ENCODE measurements at places on chromosomes 1 and 21.

DNA sequence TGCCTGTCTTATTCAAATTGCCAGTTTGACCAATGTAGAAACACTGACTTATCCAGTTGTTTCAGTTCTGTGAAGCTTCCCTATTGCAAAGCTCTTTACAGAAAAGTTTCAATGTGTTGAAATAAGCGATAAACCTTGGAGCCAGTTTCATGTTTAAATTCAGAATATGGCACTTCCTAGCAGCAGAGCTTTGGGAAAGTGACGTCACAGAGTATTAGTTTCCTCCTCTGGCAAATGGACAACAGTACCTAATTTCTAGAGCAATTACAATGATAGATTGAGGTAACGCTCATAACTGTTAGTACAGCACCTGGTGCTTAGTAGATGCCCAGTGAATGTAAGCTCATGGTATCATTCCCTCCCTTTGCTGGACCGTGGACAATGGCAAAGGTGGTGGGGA, 527.5 kb upstream of the DAB1 start:
- no peak for DNase-seq

- no peak for DNase-seq
Observed at GRCh38 chr1:22428672-22429071, 23.0 kb upstream of the ZBTB40 start.

DNA sequence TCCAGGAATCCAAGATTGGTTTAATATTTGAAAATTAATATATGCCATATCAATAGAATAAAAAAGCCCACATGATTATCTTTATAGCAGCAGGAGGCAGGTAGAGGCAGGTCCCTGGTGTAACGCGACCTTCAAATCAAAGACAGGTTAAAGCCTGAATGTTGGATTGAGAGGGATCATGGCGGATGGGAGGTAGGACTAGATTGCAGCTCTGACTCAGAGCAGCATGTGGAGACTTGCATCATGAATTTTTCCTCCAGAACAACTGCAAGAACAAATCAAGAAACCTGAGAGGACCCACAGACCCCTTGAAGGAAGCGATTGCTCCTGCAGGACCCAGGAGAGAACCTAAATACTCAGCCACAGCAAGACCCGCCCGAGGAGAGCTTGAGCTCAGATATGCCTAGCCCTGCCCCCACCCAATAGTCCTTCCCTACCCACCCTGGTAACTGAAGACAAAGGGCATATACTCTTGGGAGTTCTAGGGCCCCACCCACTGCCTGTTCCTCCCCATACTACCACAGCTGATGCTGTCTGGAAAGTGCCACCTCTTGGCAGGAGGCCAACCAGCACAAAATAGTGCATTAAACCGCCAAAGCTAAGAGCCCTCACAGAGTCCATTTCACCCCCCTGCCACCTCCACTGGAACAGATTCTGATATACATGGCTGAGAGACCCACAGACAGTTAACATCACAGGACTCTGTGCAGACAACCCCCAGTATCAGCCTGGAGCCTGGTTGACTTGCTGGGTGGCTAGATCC, 19.5 kb downstream of the S100B start:
- DNase-seq, result no peak

DNA sequence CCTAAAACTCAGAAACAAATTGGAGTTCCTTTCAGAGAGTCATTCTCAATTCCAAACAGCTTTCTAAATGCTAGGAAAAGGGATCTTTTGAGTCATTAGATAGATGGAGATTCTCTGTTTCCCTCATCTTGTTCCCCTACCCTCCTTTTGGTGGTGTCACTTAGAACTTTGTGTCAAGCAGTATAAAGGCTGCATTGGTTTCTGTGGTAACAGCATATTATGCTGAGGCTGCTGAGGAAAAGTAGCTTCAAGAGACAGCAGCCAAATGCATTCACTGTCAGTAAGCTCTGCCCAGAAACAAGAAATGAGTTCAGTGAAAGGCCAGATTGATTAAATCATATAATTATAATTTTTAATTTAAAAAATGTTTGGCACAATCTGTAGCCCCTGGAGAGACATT, 144.1 kb downstream of the LRRC40 start:
- no peak for DNase-seq

DNA sequence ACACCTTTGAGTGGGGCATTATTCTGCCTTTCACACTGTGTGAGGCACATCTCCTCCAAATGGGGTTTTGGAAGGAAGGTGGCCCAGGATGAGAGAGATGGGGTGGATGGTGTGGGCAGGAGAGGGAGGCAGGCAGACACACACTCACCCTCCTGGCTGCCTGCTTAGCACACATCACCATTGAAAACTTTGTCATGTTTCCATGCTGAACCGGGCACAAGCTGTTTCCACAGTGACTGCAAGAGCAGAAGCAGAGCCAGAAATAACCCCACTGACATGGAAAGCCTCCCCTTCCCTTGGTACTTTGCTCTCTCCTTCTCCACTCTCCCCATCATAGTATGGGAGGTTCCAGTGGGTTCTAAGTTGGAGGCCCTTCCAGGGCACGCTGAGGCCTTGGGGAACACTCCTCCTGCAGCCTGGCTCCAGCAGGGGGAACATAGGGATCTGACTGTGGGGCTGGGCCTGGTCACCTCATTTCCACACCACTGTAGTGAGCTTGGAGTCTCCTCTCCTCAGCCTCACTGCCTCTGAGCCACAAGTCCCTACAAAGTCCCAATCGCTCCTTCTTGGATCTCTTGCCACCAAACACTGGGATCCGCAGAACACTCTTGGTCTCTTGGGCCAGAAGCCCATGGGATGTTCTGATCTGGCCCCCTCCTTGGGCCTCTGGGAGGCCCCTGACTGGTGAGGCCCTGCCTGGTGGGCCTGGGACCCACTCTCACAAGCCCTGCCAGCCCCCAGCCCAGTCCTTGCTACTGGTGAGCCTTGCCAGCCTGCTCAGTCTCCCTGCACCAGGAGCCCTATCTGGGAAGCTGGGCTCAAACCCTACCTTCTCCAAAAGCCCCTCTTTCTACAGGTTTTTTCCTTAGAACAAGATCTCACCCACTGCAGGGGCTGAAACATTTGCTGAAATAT, 163.0 kb upstream of the EDN2 start:
- no peak for DNase-seq

- no peak for DNase-seq
Observed at GRCh38 chr1:28241638-28242241, 5.8 kb downstream of the ATP5IF1 start.

- no peak for DNase-seq
Observed at GRCh38 chr1:153661111-153661708, 2.7 kb downstream of the SNAPIN start.

DNA sequence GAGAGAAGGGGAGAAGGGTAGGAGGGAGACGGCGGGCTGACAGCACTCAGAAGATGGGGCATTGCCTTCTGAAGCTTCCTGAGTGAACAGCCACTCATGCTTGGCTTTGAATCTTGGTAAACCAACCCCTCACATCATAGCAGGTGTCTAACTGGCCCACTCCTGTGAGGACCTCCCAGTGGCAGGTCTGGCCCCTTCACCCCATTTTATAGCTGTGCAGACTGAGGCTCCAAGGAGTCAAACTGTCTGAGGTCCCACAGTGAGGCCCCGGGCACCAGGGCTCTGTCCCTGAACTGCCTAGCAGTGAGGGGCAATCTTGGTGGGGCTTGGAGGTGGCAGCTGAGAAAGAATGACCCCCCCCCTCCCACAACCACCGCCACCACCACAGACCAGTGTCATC, 41.0 kb downstream of the SDC3 start:
- no peak for DNase-seq

- no peak for DNase-seq
Observed at GRCh38 chr1:193102662-193103061, 2.6 kb downstream of the GLRX2 start.

GRCh38 chr1:84242641-84243040, 58.9 kb upstream of the SAMD13 start:
- no peak for DNase-seq

GRCh38 chr1:100411574-100411973, 59.3 kb downstream of the CDC14A start:
- DNase-seq, result no peak

- DNase-seq, result no peak
Observed at GRCh38 chr1:246959944-246960693, 28.4 kb upstream of the AHCTF1 start.

- no peak for DNase-seq
Observed at GRCh38 chr1:156668801-156669637, 8.2 kb downstream of the NES start.

- DNase-seq, result no peak
Observed at GRCh38 chr1:53622531-53622930, 116.4 kb downstream of the GLIS1 start.

DNA sequence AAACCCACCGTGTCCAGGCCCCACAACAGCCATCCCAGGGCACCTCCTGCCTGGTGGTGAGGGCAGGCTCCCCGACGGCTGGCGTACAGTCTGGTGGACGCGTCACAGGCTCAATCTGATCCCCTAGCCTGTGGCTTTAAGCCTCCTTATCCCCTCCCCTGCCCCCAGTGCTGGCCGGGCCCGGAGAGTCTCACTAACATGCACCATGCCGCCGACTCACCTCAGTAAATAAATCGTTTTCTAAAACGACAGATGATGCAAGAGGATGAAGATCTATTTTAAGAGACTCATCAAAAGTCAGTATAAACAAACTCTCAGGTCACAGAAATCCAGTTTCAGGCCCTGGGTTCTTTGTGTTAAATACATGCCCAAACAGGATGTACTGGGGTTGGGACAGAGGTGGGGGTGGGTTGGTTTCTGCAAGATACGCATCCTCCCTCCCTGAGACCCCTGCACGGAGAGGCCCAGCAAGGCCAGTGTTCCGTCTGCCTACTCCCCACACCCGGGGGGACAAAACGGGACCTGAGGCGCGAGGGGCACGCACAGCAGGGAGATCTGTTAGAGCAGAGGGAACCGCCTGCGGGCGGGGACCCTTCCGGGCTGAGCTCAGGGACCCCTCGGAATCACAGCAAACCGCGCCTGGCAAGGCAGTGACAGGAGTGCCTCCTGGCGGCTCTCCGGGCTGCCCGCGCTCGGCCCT, 3.1 kb downstream of the PANK4 start:
- DNase-seq, result no peak

- DNase-seq, result no peak
Observed at GRCh38 chr1:227886503-227886961, 61.2 kb downstream of the WNT9A start.

DNA sequence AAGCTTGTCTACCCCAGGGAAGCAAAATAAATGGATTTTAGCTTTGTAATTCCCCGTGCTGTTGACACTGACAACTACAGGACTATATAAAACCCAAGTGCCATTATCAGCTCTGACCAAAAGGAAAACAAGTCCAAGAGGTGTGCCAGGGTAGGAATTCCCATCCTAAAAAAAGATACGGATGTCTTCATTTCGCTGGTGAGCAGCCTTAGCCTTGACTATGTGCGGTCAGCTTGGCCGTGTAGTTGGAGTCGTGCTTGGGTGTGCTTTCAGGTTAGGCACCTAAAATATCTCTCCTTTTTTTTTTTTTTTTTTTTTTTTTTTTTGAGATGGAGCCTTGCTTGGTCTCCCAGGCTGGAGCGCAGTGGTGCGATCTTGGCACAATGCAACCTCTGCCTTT, 28.9 kb upstream of the ACTN2 start:
- no peak for DNase-seq

- no peak for DNase-seq
Observed at GRCh38 chr1:74629283-74629682, 44.3 kb downstream of the ERICH3 start.

- no peak for DNase-seq
Observed at GRCh38 chr1:236830560-236830959, 35.5 kb downstream of the MTR start.

GRCh38 chr21:42660118-42660470, 6.7 kb downstream of the PDE9A start:
- DNase-seq, result no peak

DNA sequence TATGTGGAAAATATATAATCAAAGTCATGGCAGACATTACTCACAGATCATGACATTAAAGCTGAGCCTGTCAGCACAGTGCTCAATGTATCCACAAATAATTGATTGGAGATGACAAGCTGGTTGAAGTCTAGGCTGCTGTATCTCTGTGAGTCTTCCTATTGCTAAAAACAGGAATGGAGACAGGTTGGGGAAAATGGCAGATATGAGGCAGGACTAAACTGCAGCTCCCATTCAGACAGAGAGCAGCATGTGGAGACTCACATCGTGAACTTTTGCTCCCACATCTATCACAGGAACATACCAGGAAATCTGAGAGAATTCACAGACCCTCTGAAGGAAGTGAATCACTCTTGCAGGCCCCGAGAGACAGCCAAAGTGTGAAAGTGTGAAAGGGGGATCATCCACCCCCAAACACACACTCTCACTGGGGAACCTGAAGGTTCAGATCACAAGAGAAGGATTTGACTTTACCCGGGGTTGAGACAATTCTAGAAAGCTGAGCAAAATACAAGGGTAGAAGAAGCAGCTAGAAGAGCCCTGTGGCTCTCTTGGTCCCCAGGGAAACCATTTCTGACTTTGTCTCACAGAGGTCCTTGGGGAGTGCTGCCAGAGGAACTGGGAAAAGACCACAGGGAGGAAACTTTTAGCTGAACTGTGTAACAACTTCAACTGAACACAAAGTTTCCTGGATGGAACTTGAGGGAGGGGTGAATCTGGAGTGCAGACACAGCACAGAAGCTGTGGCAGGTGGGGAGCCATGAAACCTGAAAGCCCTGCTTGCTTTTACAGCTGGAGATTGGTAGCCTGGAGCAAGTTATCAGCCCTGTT, 173.4 kb downstream of the S1PR1 start:
- DNase-seq, result no peak

DNA sequence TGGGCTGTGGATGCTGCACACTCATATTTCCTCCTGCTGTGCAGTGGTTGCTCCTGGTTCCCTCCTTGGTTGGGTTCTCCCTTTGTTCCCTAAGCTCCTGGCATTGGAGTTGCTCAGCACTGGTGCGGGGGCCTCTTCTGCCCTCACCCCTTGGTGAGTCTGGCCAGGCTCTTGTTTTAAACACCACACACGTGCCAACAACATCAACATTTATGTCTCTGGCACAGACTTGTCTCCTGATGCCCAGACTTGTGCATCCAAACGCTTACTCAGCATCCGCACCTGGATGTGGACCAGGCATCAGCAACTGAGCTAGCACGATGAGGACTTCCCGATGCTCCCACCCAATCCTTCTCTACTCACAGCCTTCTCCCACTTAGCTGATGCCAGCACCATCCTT, 627.6 kb downstream of the NPHP4 start:
- no peak for DNase-seq

DNA sequence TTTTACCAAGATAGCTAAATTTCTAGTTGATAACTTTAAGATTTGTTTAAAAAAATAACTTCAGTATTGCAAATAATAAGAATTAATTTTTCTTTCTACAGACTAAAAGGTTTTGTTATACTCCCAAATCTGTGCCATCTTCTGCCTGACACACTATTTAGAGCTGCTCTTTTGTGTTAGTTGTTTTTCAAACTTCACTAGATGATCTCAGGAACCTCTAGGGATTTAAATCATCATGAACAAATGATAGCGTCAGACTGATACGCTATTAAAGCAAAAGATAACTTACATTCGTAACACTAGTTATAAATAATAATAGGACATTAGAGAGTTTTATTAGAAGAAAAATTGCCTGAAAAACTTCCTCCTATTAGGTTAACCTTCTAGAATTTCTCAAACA, 243.1 kb upstream of the CXADR start:
- DNase-seq, result no peak

DNA sequence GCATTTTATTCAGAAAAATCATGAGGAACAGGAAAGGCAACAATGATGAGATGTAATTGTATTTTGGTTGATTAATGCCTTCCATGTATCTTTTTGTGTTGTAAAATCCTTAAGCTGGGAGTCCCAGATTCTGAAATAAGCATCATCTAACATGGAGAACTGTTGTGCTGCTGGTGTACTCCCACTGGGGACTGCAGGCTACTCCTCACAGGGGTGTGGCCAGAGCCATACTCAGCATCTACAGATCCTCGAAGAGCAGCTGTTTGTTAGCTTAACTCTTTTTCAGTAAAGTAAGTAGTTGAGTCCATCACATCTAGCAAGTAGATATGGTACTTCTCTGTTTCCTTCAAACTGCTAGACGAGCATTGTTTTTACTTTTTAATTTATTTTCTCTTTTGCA, 358.0 kb downstream of the BRINP3 start:
- DNase-seq, result no peak
